ENCODE measurements at places on chromosomes 16 and 17.

DNA sequence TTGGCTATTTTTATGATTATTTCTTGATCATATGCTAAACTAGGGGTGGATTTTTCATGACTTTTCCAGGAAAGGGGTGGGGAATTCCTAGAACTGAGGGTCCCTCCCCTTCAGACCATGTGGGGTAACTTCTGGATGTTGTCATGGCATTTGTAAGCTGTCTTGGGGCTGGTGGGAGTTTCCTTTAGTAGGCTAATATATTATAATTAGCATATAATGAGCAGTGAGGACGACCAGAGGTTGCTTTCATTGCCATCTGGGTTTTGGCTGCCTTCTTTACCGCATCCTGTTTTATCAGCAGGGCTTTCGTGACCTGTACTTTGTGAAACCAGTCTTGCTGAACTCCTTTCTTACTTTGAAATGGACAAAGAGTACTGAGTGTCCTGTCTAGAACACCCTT is 40.4 kb upstream of the ABCA5 start:
- no peak for DNase-seq

DNA sequence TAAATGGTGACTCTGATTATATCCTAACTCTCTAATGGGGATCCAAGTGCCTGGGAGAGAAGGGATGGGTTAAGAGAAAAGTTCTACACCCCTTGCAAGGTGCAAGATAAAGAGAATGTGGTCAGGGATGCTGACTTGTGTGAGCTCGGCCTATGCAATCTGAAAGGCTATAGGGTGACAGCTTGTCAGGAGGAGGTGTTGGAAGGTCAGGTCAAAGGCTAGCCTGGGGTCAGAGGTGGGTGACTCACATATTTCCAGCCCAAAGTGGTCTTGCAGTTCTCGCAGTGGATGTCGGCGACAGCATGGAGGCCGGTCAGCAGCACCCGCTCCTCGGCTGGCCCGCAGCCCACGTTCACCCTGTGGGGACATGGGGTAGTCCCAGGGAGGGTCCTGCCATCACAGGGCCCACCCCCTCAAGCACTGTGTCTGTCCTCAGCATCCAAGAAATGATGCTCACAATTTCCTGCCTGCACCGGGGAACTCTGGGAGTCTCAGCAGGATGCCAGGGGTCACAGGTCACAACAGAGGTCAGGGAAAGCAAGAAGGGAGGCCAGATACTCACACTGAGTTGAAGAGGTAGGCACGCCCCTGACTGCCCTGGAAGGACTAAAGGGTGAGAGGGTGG is 1.4 kb downstream of the YPEL3 start:
- DNase-seq, result no peak

DNA sequence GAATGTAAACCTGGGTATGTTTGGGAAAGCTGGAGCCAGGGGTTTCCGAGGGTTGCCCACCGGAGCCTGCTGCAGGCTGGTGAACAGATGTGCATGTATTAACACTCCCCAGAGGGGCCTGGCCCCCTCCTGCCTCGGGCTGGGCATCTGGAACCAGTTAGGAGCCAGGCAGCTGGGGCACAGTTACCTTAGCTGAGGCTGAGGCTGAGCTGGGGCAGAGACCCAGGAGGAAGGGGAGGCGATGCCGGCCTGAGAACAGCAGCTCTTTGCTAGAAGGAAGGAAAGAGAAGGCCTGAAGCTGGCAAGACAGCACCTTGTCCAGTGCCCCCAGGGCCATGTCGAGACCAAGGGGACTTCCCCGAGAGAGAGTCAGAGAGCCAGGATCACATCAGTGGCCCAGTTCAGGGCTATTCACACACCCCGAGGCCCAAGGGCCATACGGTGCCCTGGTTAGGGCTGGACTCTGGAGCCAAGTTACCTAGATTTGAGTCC is 65.8 kb downstream of the RMI2 start:
- DNase-seq, result no peak

- no peak for DNase-seq
Observed at GRCh38 chr17:82644148-82644547, 4.1 kb downstream of the WDR45B start.

Data from RWPE1 (cell line).